Germinal center (tissue), 1 donor: ENCODE measurements at places on chromosomes 1 and 21.

DNA sequence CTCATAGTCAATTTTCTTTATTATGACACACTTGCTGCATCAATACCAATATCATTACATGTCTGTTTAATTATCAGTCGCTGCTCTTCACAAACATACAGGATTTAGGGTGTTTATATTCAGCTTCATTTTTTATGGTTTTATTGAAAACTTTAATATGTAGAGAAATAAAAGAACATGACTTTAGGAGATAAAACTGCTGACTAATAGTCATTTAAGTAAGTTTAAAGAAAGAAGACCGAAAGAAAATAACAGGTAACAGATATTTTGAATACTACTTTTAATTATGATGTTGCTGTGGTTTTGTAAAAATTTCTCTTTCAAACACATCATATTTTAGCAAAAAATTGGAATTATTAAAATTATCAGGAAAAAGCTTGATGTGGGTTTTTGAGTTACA is 685.1 kb upstream of the BRINP3 start:
- no peak for DNase-seq

- DNase-seq, result no peak
These were observed 12.7 kb downstream of the TTC22 start for GRCh38 chr1:54788459-54788858.

- DNase-seq, result no peak
These were observed 9.3 kb downstream of the MYBPH start for GRCh38 chr1:203166192-203166940.

- no peak for DNase-seq
These were observed 149.0 kb downstream of the TGFBR3 start for GRCh38 chr1:91736715-91737615.

DNA sequence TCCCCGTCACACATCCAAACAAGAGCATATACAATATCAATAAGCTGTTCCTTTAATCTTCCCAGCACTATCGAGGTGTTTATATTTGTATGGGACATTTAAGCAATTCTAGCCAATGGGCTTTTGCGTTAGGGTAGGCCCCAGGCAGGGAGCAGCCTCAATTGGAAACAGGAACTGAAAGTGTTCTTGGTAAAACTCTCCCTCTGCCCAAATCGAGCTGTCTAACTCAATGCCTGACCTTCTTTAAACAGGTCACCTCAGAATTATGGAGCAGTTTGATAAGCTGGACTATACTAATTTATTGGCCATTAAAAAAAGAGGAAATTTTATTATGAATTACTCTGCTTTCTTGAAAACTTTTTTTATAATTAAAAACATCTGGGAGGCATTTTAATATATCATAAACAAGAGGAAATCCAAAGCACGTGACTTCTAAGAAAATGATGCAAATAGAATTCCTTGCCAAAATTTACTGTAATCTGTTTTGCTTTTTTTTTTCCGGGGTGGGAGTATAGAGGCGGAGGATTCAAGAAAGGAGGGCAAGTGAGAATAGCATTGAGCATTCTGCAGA is 498.1 kb downstream of the LMO4 start:
- DNase-seq, result peak; percentile 78

GRCh38 chr1:66695116-66695515 is 57.1 kb upstream of the DYNLT5 start:
- DNase-seq, result no peak

- no peak for DNase-seq
These were observed 5.4 kb downstream of the FOXO6 start for GRCh38 chr1:41366455-41367287.

DNA sequence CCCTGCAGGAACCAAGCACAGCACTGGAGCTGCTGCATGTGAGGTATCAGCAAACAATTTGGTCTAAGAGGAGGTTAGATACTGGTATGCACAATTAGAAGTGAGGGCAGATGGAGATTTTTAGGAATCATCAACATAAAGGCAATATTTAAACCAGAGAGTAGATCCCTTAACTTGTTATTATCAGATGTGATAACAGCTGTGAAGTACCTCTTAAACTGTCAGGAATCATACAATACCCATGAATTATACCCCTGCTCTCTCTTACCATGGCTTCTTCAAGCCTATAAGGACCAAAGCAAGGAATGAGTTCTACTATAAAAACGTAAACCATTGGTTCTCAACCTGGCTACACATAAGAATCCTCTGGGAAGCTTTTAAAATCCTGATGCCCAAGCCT is 3.9 kb downstream of the BCAR3 start:
- DNase-seq, result no peak

DNA sequence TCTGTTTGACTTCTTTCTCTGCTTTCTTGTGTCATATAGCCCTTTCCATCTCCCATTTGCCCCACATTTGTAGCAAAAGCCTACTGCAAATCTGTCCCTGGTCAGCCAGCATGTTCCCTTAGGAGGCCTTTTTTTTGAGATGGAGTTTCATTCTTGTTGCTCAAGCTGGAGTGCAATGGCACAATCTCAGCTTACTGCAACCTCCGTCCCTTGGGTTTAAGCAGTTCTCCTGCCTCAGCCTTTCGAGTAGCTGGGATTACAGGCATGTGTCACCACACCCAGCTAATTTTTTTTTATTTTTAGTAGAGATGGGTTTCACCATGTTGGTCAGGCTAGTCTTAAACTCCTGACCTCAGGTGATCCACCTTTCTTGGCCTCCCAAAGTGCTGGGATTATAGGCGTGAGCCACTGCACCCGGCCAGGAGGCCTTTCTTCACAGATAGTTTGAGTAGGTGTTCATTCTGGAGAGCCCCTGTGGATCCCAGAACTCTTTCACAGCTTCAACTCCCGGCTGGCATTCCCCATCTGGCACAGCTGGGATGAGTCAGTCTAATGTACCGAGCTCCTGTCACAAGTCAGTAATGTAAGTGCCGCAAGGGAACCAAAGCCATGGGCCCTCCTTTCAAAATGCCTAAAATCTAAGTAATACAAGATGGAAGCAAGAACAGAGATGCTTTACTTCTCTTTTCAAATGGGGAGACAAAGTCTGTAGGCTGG is 9.4 kb upstream of the NHLH1 start:
- DNase-seq, result no peak

DNA sequence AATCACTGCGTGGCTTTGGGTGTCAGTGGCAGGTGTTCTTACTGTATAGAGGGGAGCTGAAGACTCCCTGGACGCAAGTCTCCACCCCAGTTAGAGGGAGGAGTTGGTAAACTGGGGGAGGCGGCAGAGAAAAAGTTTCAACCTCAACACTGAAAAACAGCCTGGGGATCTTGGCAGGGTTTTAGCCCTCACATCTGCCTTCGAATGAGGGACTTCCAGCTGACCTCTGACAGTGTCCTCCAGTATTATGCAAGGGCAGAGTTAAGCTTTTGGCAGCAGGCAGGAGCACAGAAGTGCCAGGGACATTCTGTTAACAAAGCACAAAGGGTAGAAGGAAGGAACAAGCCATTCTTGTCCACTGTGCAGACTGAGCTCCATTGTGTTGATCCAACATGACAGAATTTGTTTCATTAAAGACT is 41.2 kb upstream of the RAB4A start:
- no peak for DNase-seq

DNA sequence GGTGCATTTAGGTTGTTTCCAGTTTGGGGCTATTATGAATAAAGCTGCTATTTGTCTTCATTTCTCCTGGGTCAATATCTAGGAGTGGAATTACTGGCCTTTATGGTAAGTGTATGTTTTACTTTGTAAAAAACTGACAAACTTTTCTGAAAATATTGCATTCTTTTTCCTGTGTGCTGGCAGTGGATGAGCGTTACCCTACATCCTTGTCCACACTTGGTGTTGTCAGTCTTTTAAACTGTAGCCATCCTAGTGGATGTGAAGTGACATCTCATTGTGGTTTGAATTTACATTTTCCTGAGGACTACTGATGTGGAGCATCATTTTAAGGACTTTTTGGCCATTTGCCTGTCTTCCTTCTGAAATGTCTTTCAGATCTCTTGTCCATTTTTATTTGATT is 35.9 kb downstream of the TRPM2 start:
- no peak for DNase-seq

- no peak for DNase-seq
These were observed 253.7 kb downstream of the CACNA1E start for GRCh38 chr1:181737056-181737455.

DNA sequence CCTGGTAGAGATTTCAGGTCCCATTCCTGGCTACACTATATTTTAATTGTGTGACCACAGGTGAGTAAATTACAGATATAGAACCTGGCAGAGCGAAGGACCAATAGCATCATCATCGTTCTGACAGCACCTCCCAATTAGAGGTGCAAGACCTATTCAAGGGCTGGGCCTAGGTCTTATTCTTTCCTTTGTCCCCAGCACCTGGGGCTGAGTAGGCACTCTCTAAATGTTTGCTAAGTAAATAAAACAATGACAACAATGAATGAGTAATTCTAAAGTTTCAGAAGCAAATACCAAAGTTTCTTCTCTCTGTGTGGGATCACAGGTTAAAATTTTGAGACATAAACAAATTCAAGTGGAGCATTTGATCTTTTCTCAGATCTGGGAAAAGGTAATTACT is 32.7 kb downstream of the BEND5 start:
- DNase-seq, result no peak

DNA sequence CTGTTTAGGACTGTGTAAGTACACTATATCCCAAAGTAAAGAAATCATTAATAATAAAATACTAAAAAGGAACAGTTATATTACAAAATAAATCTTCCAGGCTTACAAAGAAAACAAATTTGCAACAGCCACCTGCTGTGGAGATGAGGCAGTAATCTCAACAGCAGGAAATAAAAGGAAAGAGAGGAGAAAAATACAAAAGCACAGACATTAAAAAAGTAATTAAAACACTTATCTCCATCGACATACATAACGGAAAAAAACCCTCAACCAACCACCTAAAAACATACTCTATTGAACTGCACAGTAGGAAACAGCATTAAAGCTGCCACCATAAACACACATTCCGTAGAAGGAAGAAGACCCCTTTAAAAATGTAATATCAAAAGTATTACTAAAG is 317.6 kb downstream of the DPYD start:
- DNase-seq, result no peak

GRCh38 chr1:31416101-31416736 is 3.2 kb downstream of the SERINC2 start:
- DNase-seq, result no peak

- DNase-seq, result no peak
These were observed 3.2 kb upstream of the CHAF1B start for GRCh38 chr21:36381841-36382589.

DNA sequence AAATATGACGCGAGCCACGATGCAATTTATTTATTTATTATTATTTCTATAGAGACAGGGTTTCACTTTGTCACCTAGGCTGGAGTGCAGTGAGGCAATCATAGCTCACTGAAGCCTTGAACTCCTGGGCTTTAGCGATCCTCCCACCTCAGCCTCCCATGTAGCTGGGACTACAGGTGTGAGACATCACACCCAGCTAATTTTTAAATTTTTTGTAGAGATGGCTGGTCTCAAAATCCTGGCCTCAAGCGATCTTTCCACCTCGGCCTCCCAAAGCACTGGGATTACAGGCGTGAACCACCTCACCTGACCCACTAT is 63.6 kb downstream of the IRF2BP2 start:
- DNase-seq, result no peak

DNA sequence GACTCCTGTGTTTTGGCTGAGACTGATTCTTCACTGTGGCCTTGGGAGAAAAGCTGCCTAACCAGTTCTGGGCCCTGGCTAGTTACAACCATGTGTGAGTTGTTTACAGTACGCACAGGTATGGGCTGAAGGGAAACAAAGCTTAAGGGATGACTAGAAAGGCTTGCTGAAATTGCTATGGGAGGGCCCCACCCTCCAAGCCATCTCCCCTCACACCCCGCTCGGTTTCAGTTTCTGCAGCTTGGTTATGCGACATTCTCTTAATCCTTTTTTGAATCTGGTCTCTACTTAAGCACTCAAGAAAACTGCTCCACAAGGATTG is 43.1 kb downstream of the PBX1 start:
- DNase-seq, result no peak

DNA sequence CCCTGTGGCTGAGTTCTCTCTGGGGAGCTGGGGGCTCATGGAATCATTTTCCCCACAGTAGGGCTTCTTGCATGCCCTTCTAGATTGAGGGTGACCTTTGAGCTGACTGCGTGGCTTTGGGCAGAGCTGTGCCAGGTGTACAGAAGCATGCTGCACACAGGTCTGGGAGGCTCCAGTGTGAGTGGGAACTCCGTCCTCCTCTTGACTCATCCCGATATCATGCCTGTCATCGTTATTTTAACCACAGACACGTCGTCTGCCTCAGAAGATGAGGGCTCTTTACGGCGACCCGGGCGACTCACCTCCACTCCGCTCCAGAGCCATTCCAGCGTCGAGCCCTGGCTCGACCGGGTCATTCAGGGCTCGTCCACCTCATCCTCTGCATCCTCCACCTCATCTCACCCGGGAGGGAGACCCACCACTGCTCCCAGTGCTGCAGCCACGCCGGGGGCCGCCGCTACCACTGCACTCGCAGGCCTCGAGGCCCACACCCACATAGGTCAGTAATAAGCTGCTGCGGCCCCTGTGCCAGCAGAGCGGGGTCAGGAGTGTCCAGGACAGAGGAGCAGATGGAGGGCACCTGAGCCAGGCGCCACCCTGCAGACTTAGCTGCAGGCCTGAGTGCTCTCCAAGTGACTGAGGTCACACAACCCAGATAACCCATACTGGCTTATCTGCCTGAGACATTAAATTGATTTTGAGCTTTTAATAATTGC is 39.8 kb downstream of the DIP2A start:
- DNase-seq, result no peak

DNA sequence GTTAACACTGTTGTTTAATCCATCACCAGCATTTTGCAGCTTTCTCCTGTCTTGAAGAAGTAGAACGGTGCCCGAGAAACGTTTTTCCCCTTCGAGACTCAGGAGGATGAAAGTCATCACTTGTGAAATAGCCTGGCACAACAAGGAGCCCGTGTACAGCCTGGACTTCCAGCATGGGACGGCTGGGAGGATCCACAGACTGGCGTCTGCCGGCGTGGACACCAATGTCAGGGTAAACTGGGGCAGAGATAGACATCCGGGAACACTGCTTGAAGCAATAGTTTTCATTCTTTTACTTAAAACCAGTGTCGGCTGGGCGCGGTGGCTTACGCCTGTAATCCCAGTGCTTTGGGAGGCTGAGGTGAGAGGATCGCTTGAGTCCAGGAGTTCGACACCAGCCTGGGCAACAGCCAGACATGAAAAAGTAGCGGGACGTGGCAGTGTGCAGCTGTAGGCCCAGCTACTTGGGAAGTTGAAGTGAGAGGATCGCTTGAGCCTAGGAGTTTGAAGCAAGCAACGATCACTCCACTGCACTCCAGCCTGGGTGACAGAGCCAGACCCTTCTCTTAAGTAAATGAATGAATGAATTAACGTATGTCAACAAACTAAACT is 945 bp downstream of the CHAF1B start:
- DNase-seq, result no peak

- DNase-seq, result no peak
These were observed 48.5 kb downstream of the CAPN2 start for GRCh38 chr1:223760833-223761232.
